Activated T-cell treated with anti-CD3 and anti-CD28 coated beads for 4 hours (primary cell): ENCODE measurements at places on chromosomes 1 and 21.

DNA sequence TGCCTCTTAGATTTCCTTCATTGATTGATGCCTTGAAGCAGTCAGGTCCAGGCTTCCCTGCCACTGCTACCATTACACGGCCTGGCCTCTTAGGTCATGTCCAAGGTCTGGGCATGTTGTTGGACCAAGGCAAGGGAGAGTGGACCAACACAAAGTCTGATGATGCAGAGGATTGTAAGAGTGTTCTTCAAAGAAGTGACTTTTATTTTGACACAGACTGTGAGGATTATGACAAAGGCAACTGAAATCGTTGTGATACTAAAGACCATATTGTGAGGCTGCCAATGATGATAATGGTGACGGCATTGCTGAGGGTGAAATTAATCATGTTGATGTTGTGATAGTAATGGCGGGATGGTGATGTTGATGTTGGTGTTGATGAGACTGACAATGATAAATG, 149.5 kb downstream of the GRIK3 start:
- DNase-seq, result no peak

- DNase-seq, result no peak
Measured at GRCh38 chr1:54836594-54836993, 35.5 kb upstream of the TTC22 start.

- DNase-seq, result no peak
Measured at GRCh38 chr1:2985694-2986548, 35.3 kb upstream of the ACTRT2 start.

GRCh38 chr1:232786845-232787455, 18.3 kb upstream of the MAP10 start:
- no peak for DNase-seq

- no peak for DNase-seq
Measured at GRCh38 chr1:29972421-29973053, 736.2 kb downstream of the PTPRU start.

DNA sequence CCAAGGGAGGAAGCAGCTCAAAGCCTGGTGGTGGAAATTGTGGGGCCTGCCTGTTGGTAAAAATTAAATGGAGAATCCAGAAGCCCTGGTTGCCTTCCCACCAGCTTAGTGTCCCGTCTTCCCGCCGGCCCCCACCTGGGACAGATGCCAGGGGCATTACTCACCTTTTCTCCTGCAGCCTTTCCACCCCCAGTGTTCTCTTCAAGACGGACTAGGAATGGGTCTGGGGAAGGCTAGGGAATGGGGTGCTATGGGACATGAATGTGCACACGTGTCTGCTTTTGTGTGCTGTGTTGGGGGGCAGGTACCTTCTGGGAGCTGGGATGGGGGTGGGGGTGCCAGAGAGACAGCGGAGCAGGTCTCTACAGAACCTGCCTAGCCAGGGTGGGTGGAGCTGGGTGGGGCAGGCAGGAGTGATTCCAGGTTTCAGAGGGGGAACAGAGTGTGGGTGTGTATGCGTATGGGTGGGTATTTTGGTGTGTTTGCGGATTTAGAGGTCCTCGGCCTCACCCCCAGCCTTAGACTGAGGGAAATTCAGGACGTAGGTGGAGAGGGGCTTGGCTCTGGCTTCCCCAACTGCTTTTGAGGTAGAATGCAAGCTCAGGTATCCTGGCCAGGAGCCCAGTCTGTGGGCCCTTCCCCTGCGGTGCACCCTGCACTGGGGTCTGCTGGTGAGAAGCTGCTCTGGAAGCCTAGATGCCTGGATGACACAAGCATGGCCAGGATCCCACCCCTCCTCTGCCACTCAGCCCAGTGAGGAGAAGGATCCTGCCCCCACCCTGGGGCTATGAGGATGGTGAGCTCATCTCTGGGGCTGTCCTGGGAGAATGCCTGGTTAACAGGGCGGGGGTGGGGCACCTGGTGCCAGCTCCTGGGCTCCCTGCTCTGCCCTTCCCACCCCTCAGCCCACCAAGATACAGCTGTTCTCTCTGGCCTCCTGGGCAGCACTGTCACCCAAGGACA, 7.8 kb downstream of the VANGL2 start:
- no peak for DNase-seq

GRCh38 chr1:66599346-66599745, 65.4 kb downstream of the SGIP1 start:
- DNase-seq, result no peak

- no peak for DNase-seq
Measured at GRCh38 chr1:22830757-22831340, 120.2 kb downstream of the EPHB2 start.

- no peak for DNase-seq
Measured at GRCh38 chr1:94301186-94301585, 63.8 kb upstream of the ARHGAP29 start.

- no peak for DNase-seq
Measured at GRCh38 chr1:108070662-108071061, 105.7 kb upstream of the VAV3 start.

DNA sequence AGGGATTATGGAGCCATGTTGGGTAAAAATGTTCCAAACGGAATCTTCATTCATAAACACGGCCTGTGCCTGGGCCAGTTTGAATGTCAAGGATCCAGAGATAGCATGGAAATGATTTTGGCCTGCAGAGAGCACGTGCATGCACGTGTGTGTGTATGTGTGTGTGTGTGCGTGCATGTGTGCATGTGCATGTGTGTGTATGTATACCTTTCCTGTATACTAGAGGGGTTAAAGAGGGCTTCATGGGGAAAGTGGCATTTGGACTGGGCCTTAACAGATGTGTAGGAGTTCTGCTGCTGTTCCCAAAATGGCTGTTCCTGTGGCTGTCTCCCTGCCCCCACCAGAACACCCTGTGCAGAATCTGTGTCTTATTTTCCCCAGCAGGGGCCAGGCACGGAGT, 21.7 kb downstream of the TTC39A start:
- DNase-seq, result no peak

- no peak for DNase-seq
Measured at GRCh38 chr1:228794173-228794572, 58.9 kb downstream of the RHOU start.

DNA sequence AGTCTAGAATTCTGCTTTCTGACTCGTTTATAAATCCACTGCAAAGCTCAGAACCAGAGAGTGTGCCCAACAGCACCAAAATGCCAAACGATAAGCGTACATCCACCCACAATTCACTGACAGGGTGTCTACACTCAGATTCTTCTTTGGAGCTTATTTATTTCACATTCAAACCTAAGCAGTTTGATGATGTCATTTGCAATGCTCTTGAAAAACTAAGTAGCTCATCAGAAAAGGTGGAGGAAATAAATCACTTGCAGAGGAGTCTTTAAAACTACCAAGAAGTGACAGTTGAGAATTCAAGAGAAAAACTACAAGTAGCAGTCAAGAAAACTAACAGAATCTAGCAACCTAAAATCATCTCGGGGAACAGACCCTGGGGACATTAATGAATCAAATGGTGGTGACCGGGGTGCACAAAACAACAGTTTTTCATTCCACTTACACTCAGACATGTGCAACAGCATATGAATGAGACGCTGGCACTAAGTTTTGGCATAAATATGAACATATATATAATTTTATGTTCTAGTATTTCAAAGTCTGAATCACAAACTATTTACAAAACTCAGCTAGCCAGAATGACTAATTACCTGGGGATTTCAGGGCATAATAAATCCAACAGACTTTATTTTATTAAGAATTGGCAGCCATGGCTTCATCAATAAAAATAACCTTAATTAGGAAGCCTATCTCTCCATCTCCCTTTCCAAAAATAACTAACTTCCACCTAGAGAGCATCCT, 119.4 kb downstream of the SIPA1L2 start:
- no peak for DNase-seq

DNA sequence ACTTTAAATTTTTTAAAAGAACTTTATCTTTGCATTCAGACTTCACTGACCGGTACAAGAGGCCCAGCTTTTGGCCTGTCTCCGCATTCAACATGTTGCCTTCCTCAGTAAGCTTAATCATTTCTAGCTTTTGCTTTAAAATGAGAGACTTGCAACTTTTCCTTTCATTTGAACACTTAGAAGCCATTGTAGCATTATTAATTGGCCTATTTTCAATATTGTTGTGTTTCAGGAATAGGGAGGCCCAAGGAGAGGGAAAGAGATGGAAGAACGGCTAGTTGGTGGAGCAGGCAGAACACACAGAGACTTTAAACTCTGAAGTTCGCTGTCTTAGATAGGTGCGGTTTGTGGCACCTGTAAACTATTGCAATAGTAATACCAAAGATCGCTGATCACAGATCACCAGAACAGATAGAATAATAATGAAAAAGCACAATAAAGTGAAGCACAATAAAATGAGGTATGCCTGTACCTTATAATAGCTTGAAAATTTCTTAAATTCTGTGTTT, 31.4 kb downstream of the RABGAP1L start:
- DNase-seq, result no peak

- no peak for DNase-seq
Measured at GRCh38 chr1:58649555-58649954, 50.3 kb downstream of the MYSM1 start.

GRCh38 chr1:41749991-41750745, 168.6 kb downstream of the HIVEP3 start:
- no peak for DNase-seq

GRCh38 chr1:20014153-20014552, 34.7 kb upstream of the PLA2G2A start:
- DNase-seq, result no peak

GRCh38 chr1:36207339-36207738, 16.9 kb upstream of the THRAP3 start:
- no peak for DNase-seq

DNA sequence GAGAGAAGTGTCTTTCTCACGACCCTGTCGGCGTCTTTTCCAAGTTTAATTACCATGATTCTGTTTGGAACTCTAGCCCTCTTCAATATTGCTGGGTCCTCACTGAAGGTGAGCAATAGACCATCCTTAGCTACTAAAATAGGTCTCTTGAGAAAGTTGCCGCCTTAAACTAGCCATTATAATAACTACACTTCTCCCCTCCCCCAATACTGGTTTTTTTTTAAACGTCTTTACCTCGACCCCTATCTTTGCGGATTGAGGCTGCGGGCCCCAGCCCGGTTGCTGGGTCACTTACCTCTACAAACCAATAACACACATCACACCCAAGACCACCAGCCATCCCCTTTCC, 672 bp downstream of the ENSA start:
- DNase-seq, result no peak

- DNase-seq, result no peak
Measured at GRCh38 chr1:187415065-187415464, 586.3 kb downstream of the PLA2G4A start.

DNA sequence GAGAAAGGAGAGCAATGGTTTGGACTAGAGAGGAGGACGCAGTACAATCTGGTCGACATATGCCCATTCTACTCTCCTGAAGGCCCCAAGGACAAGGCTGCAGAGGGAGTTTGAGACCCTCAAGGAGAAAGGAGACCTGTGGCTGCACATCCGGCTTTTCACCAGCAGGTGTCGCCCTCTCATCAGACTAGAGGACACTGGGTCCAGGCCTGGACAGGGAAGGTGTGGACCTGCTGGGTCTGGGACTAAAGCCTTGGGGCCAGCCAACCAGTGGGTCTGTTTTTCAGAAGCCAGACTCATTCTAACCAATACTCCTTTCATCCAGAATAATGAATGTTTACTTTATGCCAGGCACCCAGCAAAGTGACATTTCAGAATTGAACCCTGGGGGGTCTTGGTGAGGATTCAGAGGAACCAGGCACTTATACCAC, 5.0 kb downstream of the SRARP start:
- peak; percentile 71 for DNase-seq

DNA sequence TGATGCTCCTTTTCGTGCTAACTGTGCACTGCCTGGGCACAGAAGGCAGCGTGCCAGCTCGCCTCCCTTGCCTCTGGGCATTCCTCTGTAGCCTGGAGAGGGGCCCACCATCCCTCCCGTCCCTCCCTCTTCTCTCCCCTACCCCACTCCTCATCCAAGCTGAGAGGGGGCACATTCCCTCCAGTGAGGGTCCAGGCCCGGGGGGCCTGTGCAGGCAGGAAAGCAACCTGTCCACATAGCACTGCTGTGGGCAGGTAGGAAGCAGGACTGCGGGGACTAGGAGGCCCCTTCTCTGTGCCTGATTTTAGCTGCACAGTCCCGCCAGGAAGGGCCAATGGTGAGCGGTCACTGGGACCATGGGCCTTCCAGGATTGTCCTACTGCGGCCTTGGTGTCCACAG, 10.3 kb upstream of the PKNOX1 start:
- no peak for DNase-seq

- DNase-seq, result no peak
Measured at GRCh38 chr1:149993181-149993580, 17.3 kb downstream of the OTUD7B start.

- DNase-seq, result no peak
Measured at GRCh38 chr1:165661703-165662102, 30.7 kb downstream of the MGST3 start.

DNA sequence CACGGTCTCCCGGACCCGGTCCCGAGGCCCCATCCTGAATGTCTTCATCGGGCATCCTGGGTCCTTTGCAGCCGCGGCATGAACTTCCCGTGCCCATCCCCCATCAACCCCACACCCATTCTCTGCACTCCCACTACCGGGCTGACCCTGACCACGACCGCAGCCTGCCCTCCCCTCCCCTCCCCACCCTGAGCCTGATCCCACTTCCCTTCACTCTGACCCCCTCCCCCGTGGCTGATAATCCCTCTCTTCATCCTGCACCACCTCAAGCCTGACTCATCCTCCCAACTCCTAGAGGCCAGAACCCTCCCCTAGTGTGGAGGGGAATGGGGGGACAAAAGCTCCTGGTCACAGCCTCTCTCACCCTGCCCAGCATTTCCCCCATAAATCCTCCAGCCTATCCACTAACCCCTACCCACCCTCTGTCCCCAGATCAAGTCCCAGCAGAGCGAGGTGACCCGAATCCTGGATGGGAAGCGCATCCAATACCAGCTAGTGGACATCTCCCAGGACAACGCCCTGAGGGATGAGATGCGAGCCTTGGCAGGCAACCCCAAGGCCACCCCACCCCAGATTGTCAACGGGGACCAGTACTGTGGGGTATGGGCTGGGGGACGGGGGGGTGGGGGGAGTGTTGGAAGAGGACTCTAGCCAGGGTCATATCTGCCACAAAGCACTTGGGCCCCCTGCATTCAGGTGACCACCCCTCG, 602 bp downstream of the SH3BGRL3 start:
- no peak for DNase-seq

DNA sequence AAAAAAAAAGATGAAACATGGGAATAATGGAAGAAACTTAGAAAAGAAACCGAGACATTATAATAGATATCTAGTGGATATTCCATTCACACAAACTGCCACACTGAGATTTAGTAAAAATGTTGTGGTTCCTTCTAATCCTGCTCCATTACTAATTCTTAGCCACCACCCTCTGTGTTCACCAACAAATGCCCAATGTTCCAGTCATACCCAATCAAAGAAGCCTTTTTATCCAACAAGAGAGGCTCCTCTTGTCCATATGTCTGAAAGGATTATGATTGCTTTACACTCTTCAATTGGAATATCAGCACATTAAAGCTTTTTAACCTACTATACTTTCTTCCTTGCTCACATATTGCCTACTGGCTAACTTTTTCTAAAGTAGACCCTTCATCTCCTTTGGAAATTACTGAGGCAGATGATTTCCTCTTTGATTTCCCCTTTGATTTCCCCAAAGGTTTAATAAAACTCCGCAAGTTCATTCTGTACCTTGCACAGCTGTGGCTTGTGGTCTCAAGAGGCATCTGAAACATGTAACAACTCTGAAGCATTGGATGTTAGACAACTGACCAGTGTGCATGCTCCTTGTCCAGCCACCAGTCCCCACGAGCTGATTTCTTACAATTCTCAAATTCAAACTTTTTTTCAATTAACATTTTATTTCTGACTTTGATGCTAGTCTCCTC, 305.6 kb upstream of the LYPLAL1 start:
- DNase-seq, result no peak
